ENCODE measurements at places on chromosomes 2 and 18. TPM values are rescaled to one million over a fixed set of nuclear protein-coding genes. Genes with fewer than 3 reads are reported as not detected.

DNA sequence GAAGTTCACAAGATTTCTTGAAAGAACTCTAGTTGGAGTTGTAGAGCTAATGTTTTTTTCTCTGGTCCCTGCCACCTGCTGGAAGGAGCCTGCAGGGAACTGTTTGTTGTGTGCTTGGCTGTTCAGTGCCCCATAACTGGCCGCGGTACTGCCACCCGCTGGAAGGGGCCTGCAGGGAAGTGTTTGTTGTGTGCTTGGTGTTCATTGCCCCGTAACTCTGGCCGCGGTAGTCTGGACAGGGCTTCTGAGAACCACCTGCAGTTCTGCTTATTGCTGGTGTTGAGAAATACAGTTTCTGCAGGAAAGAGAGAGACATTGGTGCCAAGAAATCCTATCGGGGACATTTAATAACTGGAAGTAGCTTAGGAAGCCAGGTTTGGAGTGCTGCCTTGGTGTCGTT, 58.1 kb downstream of the AGAP1 start:
- no peak for DNase-seq

DNA sequence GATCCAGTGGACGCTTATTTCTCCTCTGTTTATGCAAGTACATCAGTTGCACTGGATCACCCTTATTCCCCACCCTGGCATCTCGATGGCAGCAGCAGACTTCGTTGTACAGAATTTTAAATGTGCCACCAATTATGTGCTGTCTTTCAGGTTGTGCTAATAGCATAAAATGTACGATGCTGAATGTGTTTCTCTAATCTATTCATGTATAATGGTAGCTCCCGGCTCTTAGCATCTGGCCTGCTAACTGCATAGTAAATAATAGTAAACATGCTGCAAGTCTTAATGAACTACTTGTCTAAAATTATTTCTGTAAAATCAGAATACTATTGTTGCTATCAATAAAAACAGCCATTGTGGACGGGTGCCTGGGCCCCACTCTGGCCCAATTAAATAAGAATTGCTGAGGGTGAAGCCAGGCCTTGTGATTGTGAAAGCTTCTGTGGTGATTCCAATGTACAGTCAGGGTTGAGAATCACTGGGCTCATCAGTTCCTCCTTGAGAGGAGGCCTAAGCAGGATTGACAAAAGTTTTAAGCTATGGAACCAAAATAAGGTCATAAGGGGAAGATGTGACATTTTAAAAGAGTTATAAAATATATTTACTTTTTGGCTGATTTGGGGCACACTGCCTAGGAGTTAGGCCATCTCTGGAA, 14.4 kb upstream of the MYO3B start:
- no peak for DNase-seq

DNA sequence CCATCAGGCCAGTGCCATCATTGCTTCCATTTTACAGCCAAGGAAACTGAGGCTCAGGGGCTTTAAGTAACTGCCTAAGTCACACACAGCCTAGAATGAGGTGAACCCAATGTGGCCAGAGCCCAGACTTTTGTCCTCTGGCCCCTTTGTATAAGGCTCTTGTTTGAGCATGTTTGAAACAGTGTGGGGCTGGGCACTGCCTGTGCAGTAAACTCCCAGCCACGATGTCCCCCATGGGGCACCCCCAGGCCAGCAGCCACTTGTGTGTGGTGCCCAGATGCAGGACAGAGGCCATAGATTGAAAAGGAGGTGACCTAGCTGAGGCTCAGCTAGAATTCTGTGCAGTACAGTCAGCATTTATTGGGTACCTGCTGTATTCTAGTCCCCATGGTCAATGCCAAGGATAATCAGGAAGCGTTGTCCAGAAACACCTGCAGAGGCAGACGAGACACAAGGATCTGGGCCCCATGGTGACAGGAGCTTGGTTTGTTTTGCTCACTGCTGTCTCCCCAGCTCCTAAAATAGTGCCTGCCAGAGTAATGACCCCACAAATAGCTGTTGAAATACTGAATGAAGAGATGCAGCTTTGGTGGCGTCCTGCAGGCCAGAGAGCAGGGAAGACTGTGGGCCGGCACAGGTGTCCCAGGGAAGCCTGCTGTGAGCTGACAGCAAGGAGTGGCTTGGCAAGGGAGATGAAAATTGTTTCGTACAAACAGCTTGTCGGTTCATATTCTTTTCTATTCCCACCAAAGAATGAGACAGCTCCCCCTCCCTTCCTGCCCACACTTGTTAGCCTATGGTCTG, 160.7 kb downstream of the LDLRAD4 start:
- DNase-seq: no peak

The GALNT13 gene
- polyA plus RNA-seq: not detected

The MEMO1 gene
- 54.7 TPM for polyA plus RNA-seq

The POTEC gene
- polyA plus RNA-seq: not detected

The MC4R gene
- 0.06 TPM for polyA plus RNA-seq

The PFN4 gene
- 0.52 TPM for polyA plus RNA-seq

Measured in AG04450 (cell line).